ENCODE measurements at places on chromosomes 12 and 14.

DNA sequence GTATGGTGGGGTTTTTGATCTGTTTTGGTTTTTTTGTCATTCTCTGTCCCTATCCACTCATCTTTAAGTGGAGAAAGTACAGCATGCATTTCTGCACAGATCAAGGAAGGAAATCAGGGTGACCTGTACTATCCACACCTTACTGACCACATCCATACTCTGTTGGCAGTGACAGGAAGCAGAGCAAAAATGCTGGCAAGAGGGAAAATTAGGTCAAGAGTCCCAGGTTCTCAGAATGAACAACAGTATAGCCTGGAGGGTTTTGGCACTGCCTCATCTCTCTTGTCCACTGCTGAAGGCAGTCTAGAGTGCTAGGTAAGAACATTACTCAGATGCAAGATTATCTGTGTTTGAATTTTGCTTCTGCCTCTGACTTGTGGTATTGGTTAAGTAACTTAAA lies 70.7 kb downstream of the TAOK3 start:
- DNase-seq, result no peak

DNA sequence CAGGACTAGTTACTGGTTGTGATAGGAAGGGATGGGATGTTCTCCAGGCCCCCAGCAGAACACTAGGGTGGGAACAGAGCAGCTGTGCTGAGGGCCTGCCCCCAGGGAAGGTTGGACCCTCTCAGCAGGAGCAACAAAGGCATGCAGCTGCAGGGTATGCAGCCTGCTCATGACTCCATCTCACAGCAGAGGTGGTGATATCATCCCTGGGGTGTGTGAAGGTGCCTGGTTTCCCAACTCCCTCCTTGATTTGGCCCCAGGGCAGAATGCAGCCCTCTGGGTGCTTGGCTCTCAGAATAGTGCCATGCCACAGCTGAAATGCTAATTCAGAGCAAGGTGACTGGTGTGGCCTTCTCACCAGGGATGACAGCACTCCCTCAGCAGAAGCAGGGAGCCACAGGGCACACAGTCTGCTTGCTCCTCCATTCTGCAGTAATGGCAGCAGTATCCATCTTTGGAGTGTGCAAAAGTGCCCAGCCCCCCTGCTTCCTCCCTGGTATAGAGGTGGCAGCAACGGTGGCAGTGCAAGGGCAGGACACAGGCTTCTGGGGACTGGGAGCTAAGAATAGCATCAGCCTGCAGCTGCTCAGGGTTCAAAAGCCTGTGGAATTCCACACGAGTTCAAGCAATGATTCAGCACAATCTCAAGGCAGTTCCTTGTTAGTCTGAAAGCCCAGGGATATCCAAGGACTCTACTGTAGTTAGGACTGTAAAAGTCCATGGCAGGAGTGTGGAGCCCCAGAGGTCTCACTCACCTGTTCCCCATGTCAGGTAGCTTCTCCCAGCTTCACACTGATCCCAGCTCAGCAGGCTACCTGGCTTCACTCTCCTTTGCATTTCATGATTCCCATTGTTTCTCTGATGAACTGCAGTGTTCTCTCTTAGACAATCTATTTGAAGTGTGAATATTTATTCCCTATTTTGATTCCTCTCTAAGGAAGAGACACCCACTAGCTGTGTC lies 298.1 kb upstream of the FOXG1 start:
- DNase-seq, result no peak

GRCh38 chr14:92323011-92323915 lies at the start of gene SLC24A4:
Gene SLC24A4 (plus strand): TSS chr14:92323165. CDS start chr14:92323831, 666 bp downstream.
- no peak for DNase-seq

DNA sequence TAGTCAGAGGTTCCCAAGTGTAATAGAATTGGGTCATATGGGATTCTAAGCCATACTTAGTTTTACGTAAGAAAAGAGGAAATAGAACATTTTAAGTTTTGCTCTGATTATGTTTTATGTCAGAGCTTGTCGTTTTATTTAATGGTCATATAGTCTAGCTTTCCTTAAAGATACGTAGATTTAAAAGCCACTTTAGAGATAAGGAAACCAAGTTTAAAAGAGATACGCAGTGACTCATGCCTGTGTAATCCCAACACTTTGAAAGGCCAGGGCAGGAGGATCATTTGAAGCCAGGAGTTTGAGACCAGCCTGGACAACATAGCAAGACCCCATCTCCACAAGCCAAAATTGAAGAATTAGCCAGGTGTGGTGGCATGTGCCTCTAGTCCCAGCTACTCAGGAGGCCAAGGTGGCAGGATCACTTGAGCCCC lies 19.5 kb downstream of the MAPK1IP1L start:
- DNase-seq, result no peak

DNA sequence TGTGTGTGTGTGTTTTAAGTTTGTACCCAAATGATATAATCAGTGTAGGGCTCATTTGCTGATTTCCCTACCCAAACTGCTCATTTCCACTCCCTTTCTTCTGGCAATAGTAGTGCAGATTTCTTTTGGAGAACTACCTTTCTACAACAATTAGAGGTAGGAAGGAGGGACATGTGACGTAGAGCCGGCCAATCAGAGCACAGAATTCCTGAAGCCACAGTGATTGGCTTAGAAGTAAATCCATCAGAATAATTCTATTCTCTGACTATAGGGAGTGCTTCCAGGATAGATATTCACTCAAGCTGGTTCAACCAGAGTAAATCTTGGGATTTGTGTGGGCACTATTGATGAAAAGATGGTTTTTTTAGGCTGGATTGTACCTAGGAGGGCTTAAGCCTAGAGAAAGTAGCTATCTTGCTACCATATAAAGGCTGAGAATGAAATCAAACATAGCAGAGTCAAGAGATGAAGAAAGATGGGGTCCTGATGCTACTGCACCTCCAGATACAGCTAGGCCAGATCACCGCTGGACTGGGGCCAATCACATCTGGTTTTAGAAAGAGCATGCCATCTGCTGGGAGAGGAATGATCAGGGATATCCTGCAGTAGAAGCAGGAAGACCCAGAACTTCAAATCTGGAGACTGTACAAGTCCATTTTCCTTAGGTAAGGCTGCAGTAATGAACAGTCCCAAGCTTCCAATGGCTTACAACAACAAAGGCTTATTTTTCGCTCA lies 54.1 kb upstream of the NUAK1 start:
- no peak for DNase-seq

GRCh38 chr12:3704512-3705353 lies 48.2 kb downstream of the CRACR2A start:
- DNase-seq, result no peak

DNA sequence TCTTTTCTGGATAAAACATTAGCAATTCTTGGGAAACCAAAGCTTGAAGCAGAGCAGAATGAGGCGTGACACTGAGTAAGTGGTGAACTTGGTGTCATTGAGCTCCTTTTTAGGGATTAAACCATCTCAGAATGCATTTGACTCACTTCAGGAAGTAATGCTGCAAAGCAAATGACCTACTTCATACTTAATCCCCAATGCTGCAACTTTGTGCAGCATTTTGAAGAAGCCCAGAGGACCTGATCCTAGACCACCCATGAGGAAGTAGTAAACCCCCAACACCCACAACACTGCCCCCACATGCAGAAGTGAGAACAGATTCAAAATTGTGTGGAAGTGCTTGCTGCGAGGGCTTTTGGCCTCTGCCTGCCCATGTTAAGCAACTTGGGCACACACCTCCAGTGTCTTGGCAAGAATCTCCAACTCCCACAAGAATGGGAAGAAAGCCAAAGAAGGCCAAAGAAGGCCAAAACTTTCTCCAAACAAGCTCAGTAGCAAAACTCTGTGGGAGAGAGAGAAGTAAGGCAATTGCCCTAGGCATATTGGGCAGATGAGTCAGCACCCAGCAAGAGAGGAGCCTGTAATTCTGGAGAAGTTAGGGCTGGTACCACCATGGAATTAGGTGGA lies 69.2 kb upstream of the ETV6 start:
- DNase-seq, result peak; percentile 71

GRCh38 chr12:125454786-125455480 lies 389.7 kb downstream of the AACS start:
- DNase-seq, result no peak

- DNase-seq, result no peak
Observed at GRCh38 chr12:100168562-100168961, 25.9 kb upstream of the BLTP3B start.

DNA sequence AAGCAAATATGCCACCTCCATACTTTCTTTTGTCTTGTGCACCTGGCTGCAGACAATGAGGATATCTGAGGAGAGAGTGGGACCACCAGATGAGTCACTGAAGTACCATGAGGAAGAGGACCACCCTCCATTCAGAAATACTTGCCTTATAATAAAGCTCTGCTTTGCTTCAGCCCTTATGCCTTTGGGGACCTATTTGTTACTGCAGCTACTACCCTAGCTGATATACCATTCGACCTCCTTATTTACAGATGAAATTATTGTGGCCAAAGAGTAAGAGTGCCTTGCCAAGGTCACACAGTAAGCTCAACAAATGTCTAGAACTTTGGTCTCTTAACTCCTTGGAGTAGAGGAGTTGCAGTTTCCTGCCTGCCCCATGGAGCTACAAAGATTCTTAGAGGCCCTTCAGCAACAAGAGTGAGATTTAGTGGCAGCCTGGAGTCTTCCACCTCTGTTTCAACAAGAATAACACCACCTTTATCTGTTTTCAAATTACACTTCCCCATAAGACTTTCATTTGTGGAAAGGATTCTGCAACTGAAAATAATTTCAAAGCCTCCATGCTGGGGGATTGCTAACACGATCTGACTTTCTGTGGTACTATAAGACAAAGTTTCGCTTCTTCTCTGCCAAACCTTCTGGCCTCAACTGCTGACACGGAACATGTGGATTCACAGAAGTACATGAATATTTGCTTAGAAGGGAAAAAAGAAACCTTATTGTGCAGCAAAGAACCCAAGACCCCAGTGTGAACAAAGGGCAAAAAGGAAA lies 3.6 kb downstream of the CMKLR1 start:
- no peak for DNase-seq

DNA sequence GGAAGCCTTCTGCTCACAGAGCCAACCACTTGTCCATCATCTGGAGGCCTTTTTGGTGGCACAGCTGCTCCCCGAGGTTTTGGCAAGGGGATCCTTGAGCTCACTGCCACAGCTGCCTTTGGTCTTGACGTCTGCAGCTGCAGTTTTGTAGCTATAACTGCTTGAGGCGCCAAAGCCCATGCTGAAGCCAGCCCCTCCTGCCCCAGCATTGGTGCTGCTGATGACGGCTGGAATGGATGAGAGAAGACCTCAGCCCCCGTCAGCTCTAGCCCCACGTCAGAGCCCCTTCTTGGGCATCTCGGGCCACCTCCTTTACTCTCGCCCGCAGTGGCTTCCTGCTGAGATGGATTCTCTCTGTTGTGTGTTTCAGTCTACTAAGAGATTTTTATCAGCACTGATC lies 12.3 kb upstream of the KRT74 start:
- no peak for DNase-seq

DNA sequence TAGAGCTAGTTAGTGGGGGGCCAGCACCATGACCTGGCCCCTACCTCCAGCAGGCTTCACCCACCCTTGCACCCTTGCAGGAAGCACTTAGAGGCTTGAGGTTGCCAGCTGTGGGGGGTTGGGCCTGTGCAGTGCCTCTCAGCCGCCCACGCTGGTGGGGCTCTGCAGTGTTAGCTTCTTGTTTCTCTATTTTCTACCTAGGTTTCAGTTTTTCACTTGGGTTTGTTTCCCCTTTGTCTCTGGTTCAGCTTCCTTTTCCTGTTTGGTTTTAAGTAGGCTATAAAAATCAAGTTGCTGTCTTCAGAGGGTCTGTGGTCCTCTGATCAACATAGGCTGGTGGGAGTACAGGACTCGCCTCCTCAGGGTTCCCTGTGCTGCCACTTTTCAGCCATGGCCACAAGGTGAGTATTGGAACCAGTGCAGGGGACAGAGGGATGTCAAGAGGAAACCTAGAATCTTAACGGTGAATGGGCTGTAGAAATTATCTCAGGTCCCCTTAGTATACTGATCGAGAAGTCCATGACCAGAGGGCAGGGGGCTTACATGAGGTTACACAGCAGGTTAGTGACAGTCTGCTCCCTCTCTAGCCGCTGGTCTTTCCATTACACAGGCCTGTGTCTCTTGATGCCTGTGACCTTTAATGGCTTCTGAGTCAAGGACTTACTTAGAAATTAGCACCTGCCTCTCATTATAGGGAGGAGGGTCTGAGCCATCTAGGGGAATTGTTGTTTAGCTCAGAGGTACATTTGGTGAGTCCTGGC lies at the start of gene EVL:
Gene EVL, plus strand, starts transcription at position 312 of the 761 bp plus-strand sequence. Its CDS starts 79 bp downstream, at position 391.
- DNase-seq, result no peak

DNA sequence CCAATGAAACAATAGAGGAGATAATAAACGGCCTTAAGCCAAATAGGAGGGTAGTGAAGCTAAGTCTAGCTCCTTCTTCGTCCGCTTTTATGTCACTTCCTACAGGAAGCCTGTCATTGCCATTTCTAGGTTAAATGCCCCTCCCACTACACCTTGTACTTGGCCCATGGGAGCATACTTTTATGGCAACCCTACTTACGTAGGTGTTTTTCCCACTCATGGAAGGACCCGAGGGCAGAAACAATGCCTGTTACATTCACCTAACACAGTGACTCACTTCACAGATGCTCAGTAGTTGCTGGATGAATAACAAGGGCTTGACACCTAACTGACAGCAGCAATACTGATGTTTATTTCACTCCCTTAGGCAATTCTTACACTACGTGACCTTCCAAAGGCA lies 44.5 kb downstream of the ALKBH1 start:
- DNase-seq, result no peak

GRCh38 chr12:104641862-104642261 lies 185.1 kb downstream of the CHST11 start:
- no peak for DNase-seq

DNA sequence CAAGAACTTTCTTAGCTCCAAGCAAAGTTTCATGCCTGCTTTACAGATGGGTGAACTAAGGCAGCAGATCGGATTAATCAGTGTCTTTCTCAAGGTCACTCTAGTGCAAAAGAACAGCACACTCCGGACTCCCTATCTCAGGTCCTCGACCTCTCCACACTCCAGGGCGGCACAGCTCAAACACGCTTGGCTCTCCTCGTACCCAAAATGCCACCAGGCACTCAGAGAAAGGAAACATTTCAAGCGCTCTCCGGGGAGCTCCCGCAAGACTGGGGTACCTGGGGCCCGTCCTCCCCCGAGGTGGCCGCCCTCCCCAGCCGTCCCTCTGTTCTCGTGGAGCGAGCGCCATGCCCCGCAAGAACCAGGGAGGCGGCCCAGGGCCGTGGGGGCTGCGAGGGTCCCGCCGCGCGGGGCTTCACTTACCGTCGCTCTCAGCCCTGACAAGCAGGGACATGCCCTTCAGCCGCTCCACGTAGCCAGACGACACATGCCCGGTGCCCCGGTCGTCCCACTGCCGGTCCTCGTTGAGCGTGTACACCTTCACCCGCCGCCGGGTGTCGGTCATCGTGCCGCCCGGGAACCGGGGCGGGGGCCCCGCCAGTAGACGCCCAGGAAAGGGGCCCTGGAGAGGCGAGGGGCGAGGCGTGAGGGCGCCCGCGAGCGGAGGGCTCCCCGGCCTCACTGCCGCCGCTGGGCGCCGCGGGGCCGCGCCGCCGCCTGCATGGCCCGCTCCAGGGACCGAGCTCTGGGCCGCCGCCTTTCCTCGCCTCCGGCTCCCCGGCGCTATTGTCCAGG lies 830 bp downstream of the PPP4R3A start:
- DNase-seq, result no peak

GRCh38 chr12:116528498-116528897 lies 30.7 kb upstream of the MAP1LC3B2 start:
- no peak for DNase-seq

- no peak for DNase-seq
Observed at GRCh38 chr12:50032515-50032853, 7.2 kb upstream of the RACGAP1 start.
